ENCODE measurements at places on chromosomes 12 and 14.

GRCh38 chr12:104181313-104181712 lies 34.3 kb upstream of the TXNRD1 start:
- DNase-seq = no peak

DNA sequence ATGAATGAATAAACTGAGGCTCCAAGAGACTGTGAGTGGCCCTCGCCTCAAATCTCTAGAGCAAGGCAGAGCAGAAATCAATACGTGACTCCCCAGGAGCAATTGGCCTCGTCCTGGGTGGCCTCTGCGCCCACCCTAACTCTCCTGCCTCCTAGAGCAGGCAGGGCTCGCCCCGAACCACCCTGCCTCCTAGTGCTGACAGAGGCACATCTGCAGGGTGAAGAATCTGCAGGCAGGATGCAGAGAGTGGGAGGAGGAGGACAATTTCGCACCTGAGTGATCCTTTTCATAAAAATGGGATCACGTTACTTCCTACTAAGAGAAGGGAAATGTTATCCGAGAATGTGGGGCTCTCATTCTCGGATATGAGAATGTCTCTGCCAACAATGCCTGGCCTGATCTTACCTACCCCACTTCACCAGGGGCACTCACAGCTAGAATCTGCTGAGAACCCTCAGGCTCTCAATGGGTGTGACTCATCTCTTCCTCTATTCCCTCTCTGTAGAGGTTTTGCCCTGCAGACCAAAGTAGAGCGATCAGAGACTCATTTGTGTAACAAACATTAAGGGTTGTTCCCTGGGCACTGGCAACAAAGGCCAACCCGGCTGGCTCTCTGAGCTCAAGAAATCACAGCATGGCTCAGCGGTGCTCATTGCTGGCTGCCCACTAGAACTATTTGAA lies 61.7 kb upstream of the BCL2L14 start:
- no peak for DNase-seq

GRCh38 chr12:94714378-94715114 lies 64.2 kb upstream of the TMCC3 start:
- peak; percentile 65 for DNase-seq

- DNase-seq = no peak
These were observed 179.3 kb upstream of the BTG1 start for GRCh38 chr12:92324849-92325500.

DNA sequence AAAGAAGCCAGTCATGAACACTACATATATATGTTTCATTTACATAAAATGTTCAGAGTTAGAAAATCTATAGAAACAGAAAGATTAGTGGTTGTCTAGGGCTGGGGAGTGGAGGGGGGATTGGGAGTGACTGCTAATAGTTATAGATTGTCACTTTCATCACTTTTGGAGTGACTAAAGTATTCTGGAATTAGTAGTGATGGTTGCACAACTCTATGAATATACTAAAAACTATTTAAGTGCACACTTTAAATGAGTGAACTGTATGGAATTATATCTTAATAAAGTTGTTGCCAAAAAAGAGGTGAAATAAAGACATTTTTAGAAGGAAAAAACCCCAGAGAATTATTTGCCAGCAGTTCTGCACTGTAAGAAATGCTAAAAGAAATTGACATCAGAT lies 9.5 kb downstream of the CATSPERB start:
- DNase-seq = no peak

GRCh38 chr12:98514982-98515286 lies 456 bp upstream of the TMPO start:
- DNase-seq = peak; percentile 48

DNA sequence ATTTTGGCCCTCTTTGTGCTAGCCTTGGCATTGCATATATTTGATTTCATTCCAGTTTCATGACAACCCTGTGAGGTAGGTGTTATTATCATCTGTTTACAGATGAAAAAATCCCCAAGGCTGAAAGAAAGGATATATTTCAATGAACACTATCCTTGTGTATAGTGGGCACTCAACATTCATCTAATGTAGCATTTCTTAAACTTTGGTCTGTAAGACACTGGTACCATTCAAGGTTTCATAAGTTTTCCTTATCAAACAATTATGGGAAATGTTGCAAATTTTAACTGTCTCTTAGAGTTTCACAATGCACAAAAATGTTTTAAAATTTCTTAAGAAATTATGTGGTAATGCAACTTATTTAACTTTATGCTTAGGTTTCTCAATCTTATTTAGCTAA lies 44.3 kb downstream of the ATP23 start:
- no peak for DNase-seq

GRCh38 chr14:91241863-91242262 lies 2.6 kb downstream of the GPR68 start:
- no peak for DNase-seq
